ENCODE measurements at places on chromosomes 16 and 17.

DNA sequence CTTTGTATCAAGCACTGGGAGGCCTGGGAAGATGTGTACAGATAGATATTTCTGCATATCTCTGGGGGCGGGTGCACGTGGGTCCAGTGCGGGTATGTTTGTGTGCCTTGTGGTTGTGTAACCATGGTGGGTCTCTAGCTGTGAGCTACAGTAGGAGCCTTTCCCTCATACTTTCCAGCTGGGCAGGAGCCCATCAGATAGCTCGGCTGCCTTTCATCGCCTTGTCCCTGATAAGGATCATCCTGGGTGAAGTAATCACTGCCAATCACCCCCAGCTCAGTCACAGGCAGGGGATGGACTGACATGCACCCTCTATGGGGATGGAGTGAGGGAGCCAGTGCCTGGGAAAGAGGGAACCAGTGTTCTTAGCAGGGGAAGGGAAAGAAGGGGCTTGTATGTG, 3.2 kb upstream of the SCRN2 start:
- DNase-seq: peak; percentile 31

GRCh38 chr17:65559461-65559803, 2.0 kb downstream of the AXIN2 start:
- DNase-seq: no peak

GRCh38 chr16:10045291-10045775, 136.9 kb downstream of the GRIN2A start:
- no peak for DNase-seq

- no peak for DNase-seq
Observed at GRCh38 chr16:73998707-73999106, 297.9 kb upstream of the PSMD7 start.

DNA sequence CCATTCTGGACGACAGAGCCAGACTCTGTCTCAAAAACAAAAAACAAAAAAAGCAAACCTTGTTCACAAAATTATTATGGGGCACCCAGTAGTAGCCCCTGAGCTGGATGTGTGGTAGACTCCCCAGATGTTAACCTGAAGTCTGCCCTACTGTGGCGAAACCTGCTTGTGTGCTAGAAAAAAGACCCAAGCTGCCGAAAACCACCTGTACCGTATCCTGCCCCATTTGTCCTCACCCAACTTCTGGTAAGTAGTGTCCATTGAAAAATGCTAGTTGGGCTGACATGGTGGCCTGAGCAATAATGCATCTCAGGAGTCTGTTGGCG, 9.1 kb downstream of the RMI2 start:
- no peak for DNase-seq

- peak; percentile 46 for DNase-seq
Observed at GRCh38 chr16:75593825-75594820, 27.9 kb downstream of the GABARAPL2 start.

DNA sequence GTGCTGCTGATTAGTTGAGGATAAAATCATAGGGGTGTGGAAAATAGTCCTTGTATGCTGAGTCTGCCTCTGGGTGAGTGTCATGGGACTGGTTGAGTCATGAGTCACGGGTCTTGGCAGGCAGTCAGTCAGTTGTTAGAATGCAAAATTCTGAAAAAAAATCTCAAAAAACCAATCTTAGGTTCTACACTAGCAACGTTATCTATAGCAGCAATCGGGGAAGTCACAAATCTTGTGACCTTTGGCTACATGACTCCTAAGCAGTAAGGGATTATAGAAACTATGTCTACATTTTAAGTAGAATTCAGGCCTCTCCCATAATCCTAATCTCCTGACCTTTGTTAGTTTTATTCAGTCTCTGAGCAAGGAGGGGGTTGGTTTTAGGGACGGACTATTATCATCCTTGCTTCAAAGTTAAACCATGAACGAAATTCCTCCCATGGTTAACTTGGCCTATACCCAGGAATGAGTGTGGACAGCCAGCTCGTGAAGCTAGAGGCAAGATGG, 18.0 kb upstream of the PMFBP1 start:
- peak; percentile 87 for DNase-seq

GRCh38 chr17:2704031-2704889, 7.3 kb downstream of the CLUH start:
- no peak for DNase-seq

GRCh38 chr16:25894093-25894492, 202.3 kb downstream of the HS3ST4 start:
- DNase-seq: no peak

DNA sequence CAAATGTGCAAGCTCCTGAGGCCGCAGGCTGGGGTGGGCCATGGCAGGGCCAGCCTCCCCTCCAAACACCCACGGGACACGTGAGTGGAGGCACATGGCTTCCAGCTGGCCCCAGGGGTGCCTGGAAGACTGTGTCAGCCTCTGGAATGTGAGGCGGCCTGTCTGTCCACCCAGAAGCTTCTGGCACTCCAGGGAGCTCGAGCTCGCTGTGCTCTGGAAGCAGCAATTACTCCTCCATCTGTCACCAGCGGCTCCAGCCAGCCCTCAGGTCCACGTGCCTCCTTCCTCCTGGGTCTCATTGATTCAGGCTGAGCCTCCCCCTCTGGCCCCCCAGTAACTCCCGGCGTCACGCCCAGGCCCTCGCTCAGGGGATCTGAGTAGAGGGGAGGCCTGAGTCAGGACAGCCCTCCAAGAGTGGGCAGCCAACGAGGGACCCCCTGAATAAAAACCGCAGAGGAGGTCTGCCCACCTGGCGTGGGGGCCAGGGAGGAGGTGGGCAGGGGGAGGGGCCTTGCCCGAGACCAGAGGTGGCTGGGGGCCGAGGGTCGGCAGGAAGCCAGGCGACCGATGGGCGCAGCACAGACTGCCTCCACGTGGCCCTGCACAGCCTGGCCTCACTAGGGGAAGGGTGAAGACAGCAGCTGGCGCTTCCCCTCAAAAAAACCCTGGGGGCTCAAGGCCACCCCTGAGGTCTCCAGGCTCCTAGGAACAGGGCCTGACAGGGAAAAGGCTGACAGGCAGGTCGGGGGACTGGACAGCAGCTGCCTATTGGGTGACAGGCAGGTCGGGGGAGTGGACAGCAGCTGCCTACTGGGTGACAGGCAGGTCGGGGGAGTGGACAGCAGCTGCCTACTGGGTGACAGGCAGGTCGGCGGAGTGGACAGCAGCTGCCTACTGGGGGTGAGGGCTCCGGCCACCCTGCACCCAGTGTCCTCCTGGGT, 11.9 kb downstream of the PIEZO1 start:
- peak; percentile 78 for DNase-seq

GRCh38 chr16:23432176-23433128, 20.5 kb downstream of the COG7 start:
- DNase-seq: peak; percentile 16

DNA sequence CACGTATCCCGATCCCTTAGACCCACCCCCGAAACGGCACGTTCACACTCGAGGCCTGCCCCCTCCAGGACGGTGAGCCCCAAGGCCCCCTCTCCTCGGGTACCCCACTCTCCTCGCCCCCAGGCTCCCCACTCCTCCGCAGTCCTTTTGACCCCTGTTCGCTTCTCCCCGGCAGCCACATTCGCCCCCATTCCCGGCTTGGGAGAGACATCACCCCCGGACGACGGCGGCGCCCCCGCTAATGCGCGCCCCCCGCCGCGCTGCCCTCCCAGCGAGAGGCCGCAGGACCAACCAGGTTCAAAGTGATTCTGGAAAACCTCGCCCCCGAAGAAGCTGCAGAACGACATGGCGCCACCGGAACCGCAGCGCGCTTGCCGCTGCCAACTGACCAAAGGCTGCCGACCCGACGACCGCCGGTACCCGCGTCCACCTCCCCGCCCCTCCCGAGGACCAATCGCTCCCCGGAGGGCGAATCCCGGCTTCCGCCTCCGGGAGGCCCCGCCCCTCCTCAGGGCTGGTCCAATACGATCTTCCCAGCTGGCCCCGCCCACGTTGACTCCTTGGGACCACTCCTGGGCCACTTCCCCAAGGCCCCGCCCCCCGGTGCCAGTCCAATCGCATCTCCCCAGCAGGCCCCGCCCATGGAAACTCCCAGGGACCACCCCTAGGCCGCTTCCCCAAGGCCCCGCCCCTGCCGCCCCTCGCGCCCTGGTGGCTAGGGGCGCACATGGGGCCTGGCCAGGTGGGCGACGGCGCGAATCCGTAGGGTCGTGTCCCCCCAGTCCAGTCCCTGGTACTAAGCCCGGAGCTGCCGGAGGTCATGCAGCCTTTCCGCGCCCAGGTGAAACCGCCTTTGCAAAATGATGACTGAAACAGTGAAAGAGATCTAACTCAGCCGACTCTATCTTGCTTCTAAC, at the start of gene MSRB1:
Gene MSRB1 (minus strand): TSS at position 390 of the 917 bp plus-strand sequence. CDS start 43 bp downstream, at position 347.
- peak; percentile 98 for DNase-seq

GRCh38 chr17:62098623-62099231, 33.6 kb upstream of the MED13 start:
- no peak for DNase-seq

GRCh38 chr17:50686494-50687199, 21.1 kb downstream of the ANKRD40 start:
- peak; percentile 70 for DNase-seq

DNA sequence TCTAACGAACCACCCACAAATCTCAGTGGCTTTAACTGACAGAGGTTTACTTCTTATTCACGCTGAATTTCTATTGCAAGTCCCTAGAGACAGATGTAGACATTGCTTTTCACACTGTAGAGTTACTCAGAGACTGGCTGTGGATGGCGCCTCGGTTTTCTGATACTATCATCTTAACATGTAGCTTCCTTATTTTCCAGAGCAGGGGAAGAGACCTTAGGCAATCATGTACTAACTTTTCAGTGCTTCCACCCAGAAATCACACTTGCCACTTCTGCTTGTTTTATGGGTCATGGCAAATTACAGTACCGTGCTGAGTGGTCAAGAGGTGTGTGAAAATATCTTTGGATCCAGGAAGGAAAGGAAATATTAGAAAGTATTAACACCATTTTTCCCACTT, 65.4 kb downstream of the MAF start:
- DNase-seq: no peak

GRCh38 chr17:58334256-58334655, 5.7 kb upstream of the TSPOAP1 start:
- no peak for DNase-seq

- DNase-seq: peak; percentile 92
Observed at GRCh38 chr16:75555213-75555706, 792 bp downstream of the TMEM231 start.

DNA sequence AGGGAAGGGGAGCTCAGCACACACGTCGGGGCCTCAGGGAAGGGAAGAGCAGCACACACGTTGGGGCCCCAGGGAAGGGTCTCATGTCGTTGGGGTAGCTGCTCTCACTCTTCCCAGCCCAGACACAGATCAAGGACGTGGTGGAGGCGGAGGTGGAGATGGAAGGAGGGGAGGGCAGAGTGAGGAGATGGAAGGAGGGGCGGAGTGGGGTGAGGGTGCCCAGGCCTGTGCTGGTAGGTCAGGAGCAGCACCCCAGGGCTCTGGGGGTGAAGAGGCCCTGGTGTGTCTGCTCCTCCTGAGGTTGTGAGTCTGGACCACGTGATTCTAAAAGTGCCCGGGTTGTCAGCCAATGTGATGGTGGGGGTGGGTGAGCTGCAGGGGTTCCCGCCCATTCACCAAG, 14.9 kb downstream of the CLCN7 start:
- no peak for DNase-seq

GRCh38 chr17:5680766-5681165, 96.5 kb upstream of the NLRP1 start:
- no peak for DNase-seq

DNA sequence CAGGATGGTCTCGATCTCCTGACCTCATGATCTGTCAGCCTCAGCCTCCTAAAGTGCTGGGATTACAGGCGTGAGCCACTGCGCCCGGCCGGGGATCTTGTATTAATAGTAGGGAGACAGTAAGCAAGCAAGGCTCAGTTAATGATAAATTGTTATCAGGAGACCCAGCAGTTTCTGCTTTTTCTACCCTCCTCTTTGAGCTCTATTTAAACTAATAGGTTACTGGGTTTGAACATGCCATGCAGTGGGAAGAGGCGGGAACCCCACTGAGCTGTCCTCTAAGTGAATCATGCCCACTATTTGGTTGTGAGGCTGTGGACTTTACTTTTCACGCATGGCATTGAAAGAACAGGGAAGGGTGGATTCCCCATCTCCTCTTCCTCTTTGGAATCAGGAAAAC, 223.9 kb downstream of the WWOX start:
- DNase-seq: no peak

DNA sequence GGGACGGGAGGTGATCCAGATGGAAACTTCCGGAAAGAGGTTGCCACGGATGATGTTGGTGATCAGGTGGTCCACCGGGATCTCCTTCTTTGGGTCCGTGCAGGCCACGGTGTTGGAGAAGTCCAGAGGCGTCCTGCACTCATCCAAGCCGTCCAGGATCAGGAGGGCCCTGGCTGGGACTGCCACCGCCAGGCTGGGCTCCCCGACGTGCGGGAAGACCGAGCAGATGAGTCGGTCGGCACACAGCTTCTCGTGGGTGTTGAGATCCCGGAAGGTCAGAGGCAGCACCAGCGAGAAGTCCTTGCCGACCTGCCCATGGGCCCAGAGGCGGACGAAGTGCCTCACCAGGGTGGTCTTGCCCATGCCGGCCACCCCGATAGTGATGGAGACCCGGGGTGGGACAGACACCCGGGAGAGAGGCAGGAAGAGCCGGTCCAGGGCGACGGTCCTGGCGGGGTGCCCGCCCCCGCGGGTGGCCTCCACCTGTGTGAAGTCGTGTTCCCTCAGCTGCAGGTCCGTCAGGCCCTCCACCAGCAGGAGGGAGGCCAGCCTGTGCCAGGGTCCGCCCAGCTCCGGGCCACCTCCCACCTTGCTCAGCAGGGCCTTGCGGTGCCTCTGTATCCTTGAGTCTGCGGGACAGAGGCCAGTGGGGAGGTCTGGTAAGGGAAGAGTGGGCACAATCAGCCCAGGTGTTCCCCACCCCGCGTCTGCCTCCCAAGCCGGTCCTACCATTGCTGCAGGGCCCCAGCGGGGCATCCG, 12.9 kb downstream of the NLRC3 start:
- DNase-seq: no peak

DNA sequence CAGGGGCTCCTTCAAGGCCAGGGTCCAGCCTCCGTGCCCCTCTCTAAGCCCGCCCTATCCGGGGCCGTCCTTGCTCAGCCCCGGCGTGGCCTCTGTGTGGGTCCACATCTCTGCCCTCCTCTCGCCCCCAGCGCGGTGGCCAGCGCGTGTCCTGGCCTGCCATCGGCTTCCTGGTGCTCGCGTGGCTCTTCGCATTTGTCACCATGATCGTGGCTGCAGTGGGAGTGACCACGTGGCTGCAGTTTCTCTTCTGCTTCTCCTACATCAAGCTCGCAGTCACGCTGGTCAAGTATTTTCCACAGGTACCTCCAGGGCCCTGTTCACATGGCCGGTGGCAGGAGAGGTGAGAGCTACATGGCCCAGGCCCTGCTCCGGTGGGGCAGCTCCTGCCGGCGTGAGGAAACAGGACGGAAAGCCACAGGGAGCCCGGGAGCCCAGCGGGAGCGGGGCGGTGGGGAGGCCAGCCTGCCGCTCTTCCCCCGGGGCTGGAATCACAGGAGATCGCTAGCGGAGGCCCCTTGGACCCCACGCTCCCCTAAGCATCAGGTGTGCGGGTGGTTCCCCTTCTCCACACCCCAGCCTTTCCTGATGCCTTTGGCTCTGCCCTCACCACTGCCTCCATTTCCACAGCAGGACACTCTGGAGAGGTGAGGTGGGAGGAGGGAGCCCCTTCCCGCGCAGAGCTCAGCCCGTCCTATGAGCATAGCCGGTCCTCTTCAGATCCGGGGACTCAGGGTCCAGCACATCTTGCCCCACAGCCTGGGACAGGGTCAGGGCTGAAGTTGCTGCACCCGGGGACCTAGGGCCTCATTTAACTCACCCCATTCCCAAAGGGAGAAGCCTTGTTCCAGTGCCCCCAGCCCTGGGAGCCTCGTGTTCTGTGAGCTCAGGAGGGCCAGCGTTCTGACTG, 10.2 kb downstream of the TAX1BP3 start:
- no peak for DNase-seq

- peak; percentile 3 for DNase-seq
Observed at GRCh38 chr17:53150101-53150698, 672.5 kb upstream of the KIF2B start.

Data from fibroblast of pulmonary artery (primary cell).